HuH-7.5 (cell line): ENCODE measurements at places on chromosomes 1 and 21.

DNA sequence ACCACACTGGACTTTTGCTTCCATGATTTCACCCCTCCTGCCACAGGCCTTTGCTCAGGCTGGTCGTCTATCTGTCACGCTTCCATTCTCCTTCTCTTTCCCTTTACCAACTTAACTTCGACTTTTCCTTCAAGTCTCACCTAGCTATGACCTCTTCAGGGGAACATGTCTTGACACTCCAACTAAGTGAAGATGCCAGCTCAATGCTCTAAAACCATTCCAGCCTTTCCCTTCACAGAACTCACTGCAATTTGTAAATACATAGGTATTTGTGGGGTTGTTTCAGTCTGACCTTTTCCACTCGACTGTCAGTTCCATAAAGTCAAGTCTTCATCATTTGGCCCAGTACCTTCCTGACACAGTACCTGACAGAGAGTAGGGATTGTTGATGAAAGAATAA is 358.6 kb upstream of the CAMK1G start:
- no peak for DNase-seq

DNA sequence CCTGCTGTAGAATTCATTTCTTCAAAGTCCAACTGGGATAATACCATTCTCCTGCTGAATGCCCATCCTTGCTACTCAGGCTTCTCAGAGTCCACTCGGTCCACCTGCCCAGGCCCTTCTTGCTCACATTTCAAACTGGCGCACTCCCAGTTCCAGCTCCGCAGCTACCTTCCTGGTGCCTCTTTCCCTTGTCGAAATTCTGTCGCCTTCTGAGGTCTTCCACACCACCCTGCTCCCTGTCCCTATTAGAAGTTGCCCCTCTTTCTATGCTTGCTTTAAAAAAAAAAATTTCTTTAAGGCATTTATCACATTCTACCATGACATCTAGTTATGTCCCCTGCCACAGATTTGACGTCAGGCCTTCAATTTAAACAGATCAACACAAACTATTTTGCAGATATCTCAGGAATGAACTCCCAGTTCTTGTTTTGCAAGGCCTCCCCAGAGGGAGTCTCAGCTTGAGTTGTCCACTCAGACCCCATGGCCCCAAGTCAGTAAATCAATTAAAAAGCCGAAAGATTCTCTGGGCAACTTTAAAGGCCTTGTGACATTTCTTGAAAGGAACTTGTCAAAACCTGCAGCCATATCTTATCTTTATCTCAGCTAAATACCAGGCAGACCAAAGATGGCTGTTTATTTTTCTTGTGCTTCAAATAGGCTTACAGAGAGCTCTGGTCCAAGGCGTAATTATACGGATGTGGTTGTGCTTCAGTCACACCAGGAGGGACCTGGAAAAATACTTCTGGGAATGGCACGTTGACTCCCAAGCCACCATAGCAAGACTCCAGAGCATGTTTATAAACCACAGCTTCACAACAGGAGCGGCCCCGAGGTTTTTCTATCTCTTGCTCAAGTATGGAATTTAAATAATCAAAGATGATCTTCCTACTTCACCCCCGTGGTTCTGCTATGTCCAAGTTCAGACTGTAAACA is 2.2 kb downstream of the FAM89A start:
- no peak for DNase-seq

DNA sequence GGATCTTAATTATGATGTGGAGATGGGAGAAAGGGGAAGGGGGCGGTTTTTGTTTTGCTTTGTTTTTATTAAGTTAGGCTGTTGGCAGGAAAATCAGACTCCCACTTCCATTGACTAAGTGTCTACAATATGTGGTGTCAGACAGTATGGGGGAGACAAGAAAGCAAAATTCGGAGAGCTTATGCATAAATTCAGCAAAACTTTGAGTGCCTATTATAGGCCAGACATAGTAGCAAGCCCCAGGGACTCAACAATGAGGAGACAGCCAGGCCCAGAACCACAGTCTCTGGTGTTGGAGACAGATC is 835 bp upstream of the TSPAN2 start:
- no peak for DNase-seq

DNA sequence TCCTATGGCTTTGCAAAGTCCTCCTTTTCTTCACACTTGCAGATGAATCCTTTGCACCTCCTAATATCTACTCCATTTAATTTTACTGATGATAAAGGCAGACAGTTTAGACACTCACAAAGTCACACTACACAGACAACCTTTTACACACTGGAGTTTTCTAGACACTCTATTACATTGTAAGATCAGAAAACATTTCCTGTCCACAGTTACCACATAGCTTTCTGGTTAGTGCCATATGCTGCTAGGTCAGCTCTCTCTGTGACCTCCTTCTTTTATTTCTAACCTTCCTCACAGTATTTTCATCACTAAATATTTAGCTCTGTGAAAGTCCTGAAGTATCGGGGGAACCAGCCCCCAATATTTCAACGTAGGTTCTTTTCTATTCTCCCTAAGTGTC is 5.1 kb downstream of the SH2D1B start:
- no peak for DNase-seq

- no peak for DNase-seq
These were observed 102.4 kb downstream of the TGFBR3 start for GRCh38 chr1:91783423-91784170.

- DNase-seq: no peak
These were observed 88.4 kb downstream of the NID1 start for GRCh38 chr1:235976490-235976889.

- peak; percentile 34 for DNase-seq
These were observed 46.1 kb upstream of the SLC30A1 start for GRCh38 chr1:211625040-211625439.

GRCh38 chr1:15579683-15580047 is 5.2 kb downstream of the AGMAT start:
- DNase-seq: no peak

DNA sequence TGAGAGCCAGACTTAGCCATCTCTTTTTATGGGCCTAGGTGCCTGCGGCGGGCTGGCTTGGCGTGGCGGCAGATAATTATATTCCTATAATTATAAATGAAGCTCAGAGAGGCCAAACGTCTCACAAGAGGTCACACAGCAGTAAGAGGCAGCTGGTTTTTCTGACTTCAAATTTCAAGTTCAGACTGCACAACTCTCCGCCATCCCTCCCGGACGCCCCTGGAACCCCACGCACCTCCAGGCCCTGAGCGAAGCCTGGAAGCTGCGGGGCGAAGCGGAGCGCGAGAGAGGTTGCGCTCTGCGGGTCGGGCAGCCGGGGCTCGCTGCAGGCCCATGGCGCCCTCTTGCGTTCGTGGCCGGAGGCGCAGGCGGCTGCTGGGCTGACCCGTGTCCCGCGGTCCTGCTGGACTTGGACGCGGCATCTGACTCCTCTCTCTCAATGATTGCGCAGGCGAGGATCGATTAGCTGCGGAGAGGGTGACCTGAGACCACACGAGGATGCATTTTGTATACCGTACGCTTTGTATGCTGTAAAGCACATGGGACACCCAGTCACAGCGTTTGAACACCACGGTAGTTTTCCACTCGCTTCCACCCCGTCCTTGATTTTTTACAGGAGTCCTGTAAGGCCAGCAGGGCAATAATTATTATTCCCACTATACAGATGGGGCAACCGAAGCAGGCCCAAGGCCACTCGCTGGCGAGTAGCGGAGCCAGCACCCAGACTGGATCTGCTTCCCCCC is 272.7 kb downstream of the FOXD2 start:
- peak; percentile 92 for DNase-seq

DNA sequence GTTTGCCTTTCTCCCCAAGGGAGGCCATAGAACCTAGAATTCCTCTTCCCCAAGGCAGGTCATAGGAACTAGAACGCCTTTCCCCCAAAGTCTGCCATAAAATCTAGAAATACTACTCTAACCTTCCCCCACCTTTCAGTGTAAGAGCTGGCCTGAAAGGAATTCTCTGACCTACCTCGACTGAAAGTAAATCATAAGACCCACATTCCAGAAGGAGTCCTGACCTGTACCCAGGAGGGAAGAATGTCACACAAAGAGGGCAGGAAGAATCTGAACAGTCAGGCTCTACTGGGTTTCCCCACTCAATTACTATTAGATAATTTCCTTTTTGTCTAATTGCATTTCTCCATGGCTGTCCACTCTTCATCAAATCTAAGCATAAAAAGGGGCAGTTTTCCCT is 5.7 kb upstream of the ATG4C start:
- no peak for DNase-seq

DNA sequence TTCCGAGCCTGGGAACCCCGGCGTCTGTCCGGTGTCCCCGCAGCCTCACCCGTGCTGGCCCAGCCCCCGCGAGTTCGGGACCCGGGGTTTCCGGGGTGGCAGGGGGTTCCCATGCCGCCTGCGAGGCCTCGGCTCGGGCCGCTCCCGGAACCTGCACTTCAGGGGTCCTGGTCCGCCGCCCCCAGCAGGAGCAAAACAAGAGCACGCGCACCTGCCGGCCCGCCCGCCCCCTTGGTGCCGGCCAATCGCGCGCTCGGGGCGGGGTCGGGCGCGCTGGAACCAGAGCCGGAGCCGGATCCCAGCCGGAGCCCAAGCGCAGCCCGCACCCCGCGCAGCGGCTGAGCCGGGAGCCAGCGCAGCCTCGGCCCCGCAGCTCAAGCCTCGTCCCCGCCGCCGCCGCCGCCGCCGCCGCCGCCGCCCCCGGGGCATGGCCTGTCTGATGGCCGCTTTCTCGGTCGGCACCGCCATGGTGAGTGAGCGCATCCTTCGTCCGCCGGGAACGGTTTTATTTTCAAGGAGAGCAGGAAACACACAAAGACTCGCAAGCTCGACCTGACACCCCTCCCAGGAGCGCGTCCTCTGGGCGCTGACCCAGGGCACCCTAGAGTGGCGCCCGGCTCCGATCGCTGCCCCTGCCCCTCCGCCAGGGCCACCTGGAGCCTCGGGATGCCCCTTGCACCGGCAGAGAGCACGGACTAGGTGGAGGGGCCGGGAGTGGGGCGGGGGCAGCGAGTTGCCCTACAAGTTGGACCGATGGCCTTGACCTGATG is at the start of gene ABCG1:
Gene ABCG1, plus strand, starts transcription at position 305 of the 770 bp plus-strand sequence. Its CDS starts 123 bp downstream, at position 428.
- DNase-seq: peak; percentile 59

GRCh38 chr1:60832367-60832766 is 250.0 kb upstream of the NFIA start:
- DNase-seq: no peak

DNA sequence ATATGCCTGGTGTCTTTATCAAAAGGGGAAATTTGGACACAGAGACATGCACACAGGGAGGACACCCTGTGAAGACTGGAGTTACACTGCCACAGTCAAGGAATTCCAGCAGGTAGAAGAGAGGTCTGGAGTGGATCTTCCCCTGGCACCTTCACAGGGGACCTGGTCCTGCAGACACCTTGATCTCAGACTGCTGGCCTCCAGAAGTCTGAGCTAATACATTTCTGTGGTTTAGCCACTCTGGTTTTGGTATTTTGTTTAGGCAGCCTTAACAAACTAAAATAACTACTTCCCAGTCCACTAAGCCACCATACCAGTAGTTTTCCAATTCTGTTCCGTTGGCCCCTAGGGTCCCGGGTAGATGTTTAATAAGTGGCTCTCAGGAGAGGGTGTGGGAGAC is 164.7 kb downstream of the SETD4 start:
- no peak for DNase-seq

GRCh38 chr1:78255846-78256245 is 210.1 kb downstream of the GIPC2 start:
- DNase-seq: no peak

- peak; percentile 68 for DNase-seq
These were observed 760 bp upstream of the TINAGL1 start for GRCh38 chr1:31575369-31576140.

- no peak for DNase-seq
These were observed 17.6 kb downstream of the TNNT2 start for GRCh38 chr1:201359873-201360210.

GRCh38 chr1:26328597-26328996 is 10.8 kb downstream of the CD52 start:
- DNase-seq: no peak

GRCh38 chr1:56028911-56029310 is 550.5 kb downstream of the PLPP3 start:
- DNase-seq: no peak

DNA sequence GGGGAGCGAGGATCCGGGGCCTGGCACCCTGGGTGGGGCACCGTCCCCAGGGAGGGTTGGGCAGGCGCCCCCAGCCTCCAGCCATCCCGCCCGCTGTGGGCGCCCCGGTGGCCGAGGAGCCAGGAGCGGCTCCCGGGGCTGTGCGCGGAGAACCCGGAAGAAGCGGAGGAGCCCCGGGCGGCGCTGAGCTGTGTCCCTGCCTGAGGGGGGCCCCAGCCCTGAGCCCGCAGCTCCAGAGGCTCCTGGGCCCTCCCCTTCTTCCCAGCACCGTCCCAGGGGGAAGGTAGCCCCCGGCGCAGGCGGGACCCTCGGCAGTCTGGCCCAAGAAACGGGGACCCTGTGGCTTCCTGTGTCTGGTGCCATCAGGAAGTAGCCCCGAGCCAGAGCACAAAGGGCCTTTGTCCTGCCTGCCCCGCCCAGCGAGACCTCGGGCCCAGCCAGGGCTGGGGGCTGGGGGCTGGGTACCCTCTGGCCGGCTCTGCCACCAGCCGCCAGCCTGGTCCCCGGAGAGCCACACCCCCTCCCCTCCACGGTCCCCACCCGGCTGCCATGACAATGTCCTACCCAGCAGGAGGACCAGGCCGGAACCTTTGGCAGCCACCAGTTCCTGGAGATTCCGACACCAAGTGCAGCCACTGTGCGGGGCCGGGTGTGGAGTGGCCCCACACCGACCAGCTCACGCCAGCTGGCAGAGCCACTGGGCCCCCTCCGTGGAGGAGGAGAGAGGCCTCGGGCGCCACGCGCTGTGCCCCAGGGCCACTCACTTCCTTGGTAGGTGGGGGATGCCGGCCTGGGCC is 15.6 kb upstream of the TTLL10 start:
- DNase-seq: peak; percentile 89

DNA sequence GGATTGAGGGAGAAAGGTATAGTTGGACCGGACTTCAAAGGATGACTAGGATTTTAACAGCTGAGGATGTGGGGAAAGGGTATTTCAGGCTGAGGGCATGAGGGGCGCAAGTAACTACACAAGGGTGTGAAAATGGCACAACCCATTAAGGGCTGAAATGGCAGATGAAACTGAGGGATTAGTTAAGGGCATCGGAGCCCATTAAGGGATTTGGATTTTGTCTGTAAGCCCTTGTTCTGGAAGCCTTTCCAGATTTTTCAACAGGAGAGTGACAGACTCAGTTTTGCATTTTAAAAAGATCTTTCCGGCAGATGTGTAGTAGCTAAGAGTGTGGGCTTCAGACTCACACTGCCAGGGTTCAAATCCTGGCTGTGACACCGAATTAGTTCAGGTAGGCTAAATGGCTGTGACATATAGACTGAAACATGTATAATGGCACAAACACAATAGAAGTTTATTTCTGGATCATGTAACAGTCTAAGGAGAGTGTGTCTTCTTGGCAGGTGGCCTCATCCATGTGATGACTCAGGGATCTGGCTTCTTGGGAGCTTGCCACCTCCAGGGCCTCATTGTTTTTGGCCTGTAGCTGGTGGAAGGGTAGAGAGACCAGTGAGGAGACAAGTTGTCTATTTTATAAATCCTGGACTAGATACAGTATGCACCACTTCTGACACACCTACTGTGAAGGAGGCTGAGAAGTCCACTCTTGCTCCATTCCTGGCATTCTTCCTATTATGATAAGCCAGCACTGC is 49.6 kb downstream of the UBE2T start:
- no peak for DNase-seq
